COLO829 (cell line): ENCODE measurements at places on chromosomes 1 and 21.

- no peak for DNase-seq
Observed at GRCh38 chr21:43188592-43189210, 19.9 kb downstream of the CRYAA start.

DNA sequence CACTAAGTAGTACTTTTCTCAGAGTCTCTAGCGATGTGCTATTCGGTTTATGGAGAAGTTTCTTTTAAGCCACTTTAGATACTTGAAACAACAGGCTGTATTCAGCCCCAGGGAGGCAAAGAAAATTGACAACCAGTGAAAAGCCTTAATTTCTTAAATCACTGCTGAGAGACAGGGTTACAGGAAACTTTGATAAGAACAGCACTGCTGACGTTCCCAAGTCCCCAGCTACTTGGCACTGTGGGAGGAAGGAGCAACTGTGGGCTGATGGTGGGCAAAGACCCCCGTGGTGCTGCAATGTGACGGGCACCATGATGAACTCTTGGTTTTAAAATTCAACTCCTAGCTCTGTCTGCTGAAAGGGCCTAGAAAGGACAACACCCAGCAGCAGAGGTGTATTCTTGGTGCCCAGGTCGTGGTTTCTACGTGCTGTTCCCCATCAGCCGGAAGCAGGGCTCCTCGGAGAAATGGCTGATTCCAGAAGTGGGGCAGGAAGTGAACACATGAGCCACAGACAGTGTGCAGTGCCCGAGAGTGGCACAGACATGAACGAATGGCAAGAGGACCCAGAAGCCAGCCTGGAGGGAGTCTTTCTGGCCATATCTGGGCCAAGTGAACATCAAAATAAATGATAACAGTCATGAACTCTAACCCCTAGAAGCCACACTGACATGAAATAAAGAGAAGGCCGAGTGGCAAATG, 5.3 kb downstream of the PTTG1IP start:
- no peak for DNase-seq

DNA sequence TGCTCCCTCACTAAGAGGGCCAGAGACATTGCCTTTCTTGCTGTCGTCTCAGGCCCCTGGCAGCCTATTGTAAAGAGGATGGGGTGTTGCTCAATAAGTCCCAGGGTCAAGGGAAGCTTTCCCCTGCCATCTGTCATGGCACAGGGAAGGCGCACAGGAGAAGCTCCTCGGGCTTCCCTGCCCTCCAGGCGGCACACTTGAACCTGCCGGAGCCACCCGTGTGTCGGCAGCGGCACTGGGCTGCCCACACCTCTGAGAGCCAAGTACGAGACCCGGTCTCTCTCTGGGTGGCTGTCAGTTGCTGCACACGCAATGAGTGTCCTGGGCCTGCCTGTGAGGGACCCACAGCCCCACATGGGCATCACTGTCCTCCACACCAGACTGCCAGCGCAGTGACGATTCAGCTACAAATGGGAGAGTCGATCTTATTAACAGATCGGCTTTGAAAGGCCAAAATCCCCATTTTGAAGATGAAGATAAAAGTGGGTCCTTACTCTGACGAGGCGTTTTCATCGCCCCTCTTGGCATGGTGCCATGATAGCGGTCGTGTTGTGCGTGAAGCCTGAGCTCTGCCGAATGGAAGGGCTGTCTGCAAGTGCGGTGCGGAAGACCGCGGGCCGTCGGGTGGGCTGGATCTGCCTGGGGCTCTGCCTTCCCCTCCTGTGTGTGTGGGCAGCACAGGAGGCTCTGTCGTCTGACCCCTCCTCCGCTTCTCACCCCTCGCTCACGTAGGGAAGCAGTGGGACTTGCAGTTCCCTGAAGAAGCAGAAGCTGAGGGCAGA, 29.2 kb upstream of the PDXK start:
- no peak for DNase-seq

GRCh38 chr1:4464478-4464877, 189.9 kb upstream of the AJAP1 start:
- DNase-seq = no peak

- peak; percentile 40 for DNase-seq
Observed at GRCh38 chr1:109198043-109198695, 15.5 kb upstream of the SARS1 start.

DNA sequence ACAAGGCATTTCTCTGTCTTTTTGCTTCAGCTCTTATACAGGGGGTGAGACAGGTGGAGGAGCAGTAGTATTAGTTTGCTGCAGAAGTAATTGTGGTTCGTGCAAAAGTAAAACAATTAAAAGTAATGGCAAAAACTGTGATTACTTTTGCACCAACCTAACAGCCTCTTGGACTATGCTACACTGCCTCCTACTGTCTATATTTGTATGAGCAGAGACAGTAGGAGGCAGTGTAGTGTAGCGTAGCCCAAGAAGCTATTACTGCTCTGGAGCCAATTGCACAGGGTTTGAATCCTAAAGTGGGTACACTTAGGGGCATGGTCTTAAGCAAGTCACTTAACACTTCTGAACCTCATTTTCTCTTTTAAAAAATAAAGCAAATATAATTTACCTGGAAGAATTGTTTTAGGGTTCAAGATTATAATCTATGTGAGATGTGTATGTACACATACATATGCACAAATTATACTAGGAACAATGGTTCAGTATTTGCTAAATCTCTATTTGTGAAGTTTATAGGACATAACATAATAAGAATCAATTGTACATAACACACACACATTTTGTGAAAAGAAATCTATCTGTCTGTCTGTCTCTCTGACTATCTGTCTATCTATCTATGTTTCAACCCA, 103.8 kb downstream of the BRINP3 start:
- peak; percentile 35 for DNase-seq

DNA sequence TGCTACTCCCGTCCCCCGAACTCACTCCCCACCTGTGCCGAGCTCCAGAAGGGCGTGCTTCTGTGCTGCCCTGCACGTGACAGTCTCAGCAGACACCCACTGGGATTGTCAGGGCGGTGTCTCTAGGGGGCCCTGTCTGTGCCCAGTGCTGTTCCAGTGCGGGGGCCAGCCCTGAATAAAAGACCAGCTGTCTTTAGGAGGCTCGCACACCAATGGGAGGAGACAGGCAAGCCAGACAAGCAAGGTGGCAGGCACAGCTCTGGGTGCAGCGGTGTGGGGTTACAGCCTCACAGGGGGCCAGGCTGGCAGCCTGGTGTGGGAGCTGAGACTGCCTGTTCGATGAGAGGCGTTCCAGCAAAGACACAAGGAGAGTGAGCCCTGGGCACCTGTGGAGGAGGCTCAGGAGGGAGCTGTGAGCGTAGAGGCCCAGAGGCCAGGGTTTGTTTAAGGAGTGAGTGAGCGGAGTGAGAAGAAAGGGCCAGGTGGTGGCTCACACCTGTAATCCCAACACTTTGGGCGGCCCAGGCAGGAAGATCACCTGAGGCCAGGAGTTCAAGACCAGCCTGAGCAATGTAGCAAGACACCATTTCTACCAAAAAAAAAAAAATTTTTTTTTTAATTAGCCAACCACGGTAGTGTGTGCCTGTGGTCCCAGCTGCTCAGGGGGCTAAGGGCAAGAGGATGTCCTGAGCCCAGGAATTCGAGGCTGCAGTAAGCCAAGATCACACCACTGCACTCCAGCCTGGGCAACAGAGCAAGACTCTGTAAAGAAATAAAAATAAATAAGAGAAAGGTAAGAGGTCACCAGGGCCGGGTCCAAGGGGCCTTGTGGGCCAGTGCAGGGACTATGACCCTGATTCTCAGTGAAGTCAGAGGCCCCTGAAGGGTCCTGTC, 48.2 kb upstream of the ARHGEF16 start:
- DNase-seq = no peak

DNA sequence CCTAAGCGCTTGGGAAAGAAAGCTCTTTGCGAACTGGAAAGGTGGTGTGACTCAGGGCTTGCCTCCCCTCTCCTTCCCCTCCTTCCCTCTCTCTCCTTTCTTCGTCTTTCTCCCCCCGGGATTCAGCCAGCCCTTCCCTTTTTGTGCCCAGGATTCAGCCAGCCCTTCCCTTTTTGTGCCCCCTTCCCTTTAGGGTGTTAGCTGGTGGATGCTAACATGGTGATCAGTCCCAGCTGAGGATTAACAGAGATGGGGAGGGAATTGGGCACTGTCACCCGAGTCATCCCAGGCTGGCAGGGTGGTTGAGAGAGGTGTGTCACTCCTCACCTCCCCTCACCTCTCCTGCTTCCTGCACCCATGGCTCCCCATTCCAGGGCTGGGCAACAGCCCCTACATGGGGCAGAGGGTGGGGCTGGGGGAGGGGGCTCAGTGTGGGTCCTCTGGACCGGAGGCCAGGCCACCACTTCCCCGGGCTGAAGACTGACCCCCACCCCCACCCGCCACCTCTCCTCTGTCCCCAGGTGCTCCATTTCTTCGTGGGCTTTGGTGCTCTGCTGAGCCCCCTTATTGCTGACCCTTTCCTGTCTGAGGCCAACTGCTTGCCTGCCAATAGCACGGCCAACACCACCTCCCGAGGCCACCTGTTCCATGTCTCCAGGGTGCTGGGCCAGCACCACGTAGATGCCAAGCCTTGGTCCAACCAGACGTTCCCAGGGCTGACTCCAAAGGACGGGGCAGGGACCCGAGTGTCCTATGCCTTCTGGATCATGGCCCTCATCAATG, 51.5 kb downstream of the ELK4 start:
- no peak for DNase-seq

- DNase-seq = peak; percentile 55
Observed at GRCh38 chr1:110390096-110390495, 730 bp downstream of the SLC16A4 start.

DNA sequence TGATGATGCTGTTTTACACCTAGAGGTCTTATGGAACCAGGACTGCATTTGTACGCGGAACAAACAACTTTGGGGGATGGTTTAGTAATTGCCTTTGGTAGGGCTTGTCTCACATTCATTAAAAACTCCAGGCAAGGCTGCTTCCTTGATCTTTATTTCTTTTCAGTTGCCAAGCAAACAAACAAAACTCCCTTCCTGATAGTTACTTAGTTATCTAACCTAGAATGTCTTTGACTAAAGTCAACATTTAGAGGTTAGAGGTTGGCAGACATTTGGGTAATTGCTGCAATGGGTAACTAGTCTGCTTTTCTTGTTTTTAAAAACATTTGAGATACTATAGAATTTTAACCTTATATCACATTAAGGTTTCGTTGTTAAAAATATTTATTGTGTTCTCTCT, 500.9 kb upstream of the PTBP2 start:
- no peak for DNase-seq
